CD8-positive, alpha-beta memory T cell (primary cell): ENCODE measurements at places on chromosomes 4 and X.

GRCh38 chrX:105126201-105126600 lies 94.3 kb downstream of the TEX13A start:
- H3K27me3 ChIP-seq, result no peaks in the 10 kb centered on the region
- no peak overlapping the region for H3K27ac ChIP-seq
- no peaks in the 10 kb centered on the region for H3K4me1 ChIP-seq
- H3K4me3 ChIP-seq, result no peak overlapping the region
- no peaks in the 10 kb centered on the region for H3K36me3 ChIP-seq
- no peak for DNase-seq

DNA sequence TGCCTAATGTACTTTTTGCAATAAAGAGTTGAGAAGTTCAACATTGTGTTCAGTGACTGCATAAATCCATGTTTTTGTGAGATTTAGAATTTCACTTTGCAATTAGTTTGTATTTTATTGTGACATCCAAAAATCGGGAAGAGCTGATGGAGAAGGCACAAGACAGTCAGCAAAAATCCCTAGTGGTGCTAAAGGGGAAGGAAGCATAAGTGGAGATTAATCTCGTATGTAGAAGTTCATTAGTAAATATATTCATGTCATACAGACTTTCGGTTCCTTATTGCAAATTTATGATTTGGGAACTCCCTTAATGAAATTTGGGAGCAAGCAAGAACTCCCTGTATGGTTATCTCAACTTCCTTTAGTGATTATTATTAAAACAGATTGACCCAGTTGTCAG lies 57.8 kb upstream of the SLC39A8 start:
- no peak overlapping the region for H3K27ac ChIP-seq
- DNase-seq, result no peak
- no peak overlapping the region for H3K4me3 ChIP-seq
- H3K36me3 ChIP-seq, result no peaks in the 10 kb centered on the region

DNA sequence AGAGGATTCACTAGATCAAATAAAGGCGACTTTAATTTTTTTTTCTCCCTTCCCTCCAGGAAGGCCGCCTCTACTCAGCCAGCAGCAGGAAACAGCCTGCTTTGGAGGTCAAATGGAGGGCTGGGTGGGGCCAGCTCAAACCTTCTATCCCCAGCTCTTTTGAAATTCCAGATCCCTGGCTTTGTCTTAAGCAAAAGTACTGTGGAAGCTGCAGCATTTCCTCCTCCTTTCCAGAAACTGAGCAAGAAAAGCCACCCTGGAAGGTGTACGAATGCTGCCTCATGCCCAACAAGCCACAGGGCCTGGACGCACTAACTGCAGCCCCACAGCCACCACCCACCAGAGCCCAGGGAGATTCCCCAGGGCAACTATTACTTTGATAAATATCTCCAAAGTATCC lies 55.1 kb upstream of the ZCCHC13 start:
- H3K27ac ChIP-seq, result no peak overlapping the region
- H3K36me3 ChIP-seq, result no peaks in the 10 kb centered on the region
- H3K4me1 ChIP-seq, result no peaks in the 10 kb centered on the region
- H3K4me3 ChIP-seq, result no peak overlapping the region
- H3K27me3 ChIP-seq, result no peaks in the 10 kb centered on the region

DNA sequence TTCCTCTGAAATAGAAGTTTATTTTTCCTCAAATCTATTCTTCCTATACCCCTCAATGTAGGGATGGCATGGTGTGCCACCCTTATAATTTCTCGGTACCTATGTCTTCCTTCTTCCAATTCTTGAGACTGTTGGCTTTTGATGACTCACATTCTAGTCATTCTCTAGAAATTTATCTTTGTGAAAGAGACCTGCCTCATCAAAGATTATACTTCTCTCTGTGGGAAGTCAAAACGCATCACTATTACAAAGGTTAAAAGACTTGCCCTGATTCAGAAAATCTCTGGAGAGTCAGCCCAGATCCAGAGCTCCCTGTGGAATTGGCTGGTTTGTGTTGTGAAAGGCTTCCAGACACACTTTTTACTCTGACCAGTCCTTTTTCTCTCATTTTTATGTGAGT lies 65.9 kb upstream of the FSTL5 start:
- H3K27me3 ChIP-seq, result no peaks in the 10 kb centered on the region
- no peak overlapping the region for H3K4me3 ChIP-seq
- H3K27ac ChIP-seq, result no peak overlapping the region
- DNase-seq, result no peak

GRCh38 chr4:75371915-75372314 lies 142.3 kb downstream of the RCHY1 start:
- no peaks in the 10 kb centered on the region for H3K36me3 ChIP-seq
- no peak overlapping the region for H3K4me3 ChIP-seq
- no peaks in the 10 kb centered on the region for H3K4me1 ChIP-seq
- H3K27ac ChIP-seq, result no peak overlapping the region
- no peak for DNase-seq

DNA sequence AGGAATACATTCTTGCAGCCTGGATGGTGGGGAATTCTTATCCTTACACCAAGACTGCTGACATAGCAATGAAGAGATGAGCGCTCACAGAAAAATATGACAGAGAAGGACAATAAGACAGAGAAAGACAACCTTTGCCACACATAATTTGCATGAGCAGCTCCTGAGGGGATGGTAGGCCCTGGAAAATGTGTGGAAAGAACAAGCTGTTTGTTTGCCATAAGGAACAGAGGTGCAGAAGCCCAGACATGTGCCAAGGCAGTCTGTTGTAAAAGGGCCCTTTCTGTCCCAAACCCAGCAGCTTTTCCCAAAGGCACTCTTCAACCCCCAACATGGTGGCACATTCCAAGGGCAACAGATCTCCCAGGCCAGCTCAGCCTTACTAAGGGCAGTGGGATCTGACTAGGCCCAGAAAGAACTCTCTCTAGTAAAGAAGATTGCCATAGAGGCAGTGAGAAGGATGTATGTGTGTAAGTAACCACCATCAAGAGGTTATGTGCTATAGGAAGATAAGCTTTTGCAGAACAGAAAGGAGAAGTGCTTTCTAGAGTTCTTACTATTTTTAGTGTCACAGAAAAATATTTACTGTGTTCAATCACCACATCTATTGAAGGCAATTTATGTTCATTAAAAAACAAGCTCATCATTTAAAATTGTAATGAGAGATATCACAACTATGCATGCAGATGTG lies 287.0 kb upstream of the RASGEF1B start:
- no peak overlapping the region for H3K4me3 ChIP-seq
- no peaks in the 10 kb centered on the region for H3K27me3 ChIP-seq
- H3K27ac ChIP-seq, result no peak overlapping the region
- H3K36me3 ChIP-seq, result no peaks in the 10 kb centered on the region
- DNase-seq, result no peak

DNA sequence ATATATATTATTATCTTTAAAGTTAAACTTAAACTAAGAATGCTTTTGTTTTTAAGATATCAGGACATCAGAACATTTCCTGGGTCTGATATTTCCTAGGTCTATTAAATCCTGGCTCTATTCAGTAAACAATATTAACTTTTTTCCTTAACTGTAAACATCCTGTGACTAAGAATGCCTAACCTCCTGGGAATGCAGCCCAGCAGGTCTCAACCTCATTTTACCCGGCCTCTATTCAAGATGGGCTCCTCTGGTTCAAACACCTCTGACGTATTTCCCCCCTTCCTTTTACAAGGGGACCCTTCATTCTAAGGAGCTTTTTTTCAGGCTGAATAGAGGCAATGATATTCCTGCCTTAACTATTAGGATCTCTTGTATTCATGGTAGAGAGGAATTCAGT lies 35.8 kb upstream of the DYNLT3 start:
- H3K4me1 ChIP-seq, result no peaks in the 10 kb centered on the region
- no peak overlapping the region for H3K4me3 ChIP-seq
- H3K27ac ChIP-seq, result no peak overlapping the region
- DNase-seq, result no peak
- no peaks in the 10 kb centered on the region for H3K36me3 ChIP-seq

DNA sequence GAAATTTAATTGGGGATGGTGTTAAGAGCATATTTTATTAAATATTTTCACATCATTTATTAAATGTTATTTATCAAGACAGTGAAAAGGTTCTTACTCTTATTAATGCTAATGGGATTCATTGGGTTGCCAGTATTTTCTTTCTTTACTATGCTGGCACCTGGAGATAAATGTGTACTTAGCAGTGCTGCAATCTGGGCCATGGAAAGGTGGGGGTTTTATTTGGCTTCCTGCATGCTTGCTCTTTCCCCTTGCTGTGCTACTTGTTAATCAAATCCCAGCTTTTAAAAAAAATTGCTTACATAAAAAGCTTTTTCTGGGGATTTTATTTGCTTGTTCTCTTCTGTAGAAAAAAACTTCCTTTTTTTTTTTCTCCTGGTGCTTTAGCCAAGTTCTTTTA lies 48.3 kb downstream of the ZAR1 start:
- H3K4me1 ChIP-seq, result no peaks in the 10 kb centered on the region
- H3K36me3 ChIP-seq, result peaks cover 49% of the 10 kb centered on the region
- DNase-seq, result no peak
- H3K4me3 ChIP-seq, result no peak overlapping the region
- H3K27ac ChIP-seq, result no peak overlapping the region
- H3K27me3 ChIP-seq, result no peaks in the 10 kb centered on the region

DNA sequence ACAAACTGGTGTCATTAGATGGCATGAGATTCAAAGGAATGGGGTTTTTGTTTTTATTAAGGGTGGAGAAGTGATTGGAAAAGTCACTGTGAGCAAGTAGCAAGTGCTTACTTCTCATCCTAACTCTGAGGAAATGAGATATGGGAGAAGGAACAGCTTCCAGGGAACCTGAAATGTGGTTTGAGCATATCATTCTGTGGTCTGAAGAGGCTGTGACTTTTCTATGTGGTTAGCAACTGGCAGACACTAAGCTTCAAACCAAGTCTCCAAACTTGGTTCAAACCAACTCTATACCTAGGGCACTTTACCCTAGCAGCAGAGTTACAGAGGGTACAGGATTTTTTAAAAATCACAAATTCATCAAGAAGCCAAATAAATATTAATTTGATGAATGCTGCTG lies 58.2 kb downstream of the DCLK2 start:
- H3K27me3 ChIP-seq, result no peaks in the 10 kb centered on the region
- no peak overlapping the region for H3K27ac ChIP-seq
- no peaks in the 10 kb centered on the region for H3K4me1 ChIP-seq
- H3K4me3 ChIP-seq, result no peak overlapping the region

DNA sequence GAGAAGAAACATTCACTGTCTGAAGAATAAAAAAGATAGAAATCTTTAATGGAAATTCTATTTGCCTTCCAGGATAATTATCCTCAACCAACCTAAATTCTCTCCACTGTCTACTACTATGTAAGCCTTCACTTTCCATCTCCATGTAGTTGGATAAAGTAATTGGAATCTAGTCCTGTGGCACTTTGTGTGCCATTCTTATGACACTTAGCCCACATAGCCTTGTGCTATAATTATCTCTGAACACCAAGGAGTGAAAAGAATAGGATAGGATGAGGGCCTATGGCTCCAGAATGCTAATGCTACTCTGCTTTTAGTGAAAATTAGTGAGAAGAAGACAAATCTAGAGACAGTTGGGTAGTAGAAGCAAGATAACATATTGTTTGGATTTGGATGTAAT lies 20.2 kb downstream of the PRSS48 start:
- no peaks in the 10 kb centered on the region for H3K36me3 ChIP-seq
- no peaks in the 10 kb centered on the region for H3K4me1 ChIP-seq
- no peak overlapping the region for H3K27ac ChIP-seq
- no peaks in the 10 kb centered on the region for H3K27me3 ChIP-seq
- H3K4me3 ChIP-seq, result no peak overlapping the region
- DNase-seq, result no peak

DNA sequence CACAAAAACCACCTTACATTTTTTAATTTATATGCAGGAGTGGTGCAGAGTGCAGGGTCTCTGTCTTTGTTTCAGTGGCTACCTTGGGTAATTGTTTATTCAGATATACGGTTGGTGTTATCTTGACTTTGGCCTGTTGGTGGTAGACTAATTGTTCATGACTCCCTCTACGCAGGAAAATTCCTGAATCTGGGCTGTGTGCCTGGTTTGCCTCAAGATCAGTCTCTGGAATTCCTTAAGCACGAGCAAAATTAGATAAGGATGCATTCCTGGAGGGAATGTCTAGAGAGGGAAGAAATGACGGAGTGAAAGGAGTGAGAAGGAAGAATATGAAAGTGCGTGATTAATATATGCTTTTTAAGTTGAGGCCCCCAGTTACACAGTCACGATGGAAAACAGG lies 576.9 kb upstream of the PCDH10 start:
- H3K4me1 ChIP-seq, result no peaks in the 10 kb centered on the region
- H3K36me3 ChIP-seq, result no peaks in the 10 kb centered on the region
- H3K4me3 ChIP-seq, result no peak overlapping the region
- no peak overlapping the region for H3K27ac ChIP-seq

DNA sequence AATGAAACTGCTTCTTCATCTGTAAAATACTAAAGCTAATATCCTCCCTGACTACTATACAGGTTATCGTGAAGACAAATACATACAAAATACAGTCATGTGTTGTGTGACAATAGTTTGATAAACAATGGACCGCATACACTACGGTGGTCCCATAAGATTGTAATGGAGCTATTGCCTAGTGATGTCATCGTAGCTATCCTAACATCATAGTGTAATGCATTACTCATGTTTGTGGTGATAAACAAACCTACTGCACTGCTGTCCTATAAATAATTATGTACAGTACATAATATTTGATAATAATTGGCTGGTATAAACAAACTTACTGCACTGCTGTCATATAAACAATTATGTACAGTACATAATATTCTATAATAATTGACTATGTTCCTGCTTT lies 5.6 kb upstream of the NEIL3 start:
- no peak overlapping the region for H3K27ac ChIP-seq
- no peaks in the 10 kb centered on the region for H3K36me3 ChIP-seq
- no peaks in the 10 kb centered on the region for H3K27me3 ChIP-seq
- H3K4me1 ChIP-seq, result peaks cover 12% of the 10 kb centered on the region
- no peak overlapping the region for H3K4me3 ChIP-seq

- no peak for DNase-seq
- H3K27ac ChIP-seq, result no peak overlapping the region
- no peaks in the 10 kb centered on the region for H3K27me3 ChIP-seq
- H3K4me1 ChIP-seq, result no peaks in the 10 kb centered on the region
Measured at GRCh38 chr4:118931786-118932185, 43.1 kb downstream of the SYNPO2 start.

GRCh38 chrX:24235084-24235710 lies 78.7 kb downstream of the SUPT20HL2 start:
- DNase-seq, result no peak
- no peaks in the 10 kb centered on the region for H3K36me3 ChIP-seq
- H3K27me3 ChIP-seq, result no peaks in the 10 kb centered on the region
- H3K27ac ChIP-seq, result no peak overlapping the region
- H3K4me1 ChIP-seq, result no peaks in the 10 kb centered on the region

- H3K27ac ChIP-seq, result no peak overlapping the region
- H3K4me1 ChIP-seq, result no peaks in the 10 kb centered on the region
- H3K27me3 ChIP-seq, result peaks cover under 1% of the 10 kb centered on the region
- no peak overlapping the region for H3K4me3 ChIP-seq
- no peak for DNase-seq
Measured at GRCh38 chr4:176308441-176308840, 11.3 kb upstream of the SPCS3 start.

DNA sequence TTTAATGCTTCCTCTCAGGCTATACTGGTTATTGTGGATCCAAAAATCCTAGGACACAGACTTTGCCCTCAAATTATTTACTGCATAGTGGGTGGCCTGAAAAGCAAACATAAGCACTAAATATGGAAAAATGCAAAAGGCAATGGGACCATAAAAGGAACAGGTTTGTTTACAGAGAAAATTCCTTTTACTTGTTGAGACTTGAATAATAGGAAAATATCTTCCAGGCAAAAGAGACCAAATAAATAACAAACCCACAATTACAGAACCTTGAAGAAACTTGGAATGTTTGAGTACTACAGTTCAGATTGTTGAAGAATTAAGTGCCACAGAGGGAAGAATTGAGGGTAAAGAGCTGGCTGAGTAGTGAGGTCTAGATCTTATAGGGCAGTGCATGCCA lies 711.0 kb downstream of the C4orf33 start:
- no peak overlapping the region for H3K4me3 ChIP-seq
- DNase-seq, result no peak
- no peaks in the 10 kb centered on the region for H3K27me3 ChIP-seq
- H3K27ac ChIP-seq, result no peak overlapping the region
- H3K4me1 ChIP-seq, result no peaks in the 10 kb centered on the region
- no peaks in the 10 kb centered on the region for H3K36me3 ChIP-seq
